ENCODE measurements at places on chromosomes 1 and 21.

DNA sequence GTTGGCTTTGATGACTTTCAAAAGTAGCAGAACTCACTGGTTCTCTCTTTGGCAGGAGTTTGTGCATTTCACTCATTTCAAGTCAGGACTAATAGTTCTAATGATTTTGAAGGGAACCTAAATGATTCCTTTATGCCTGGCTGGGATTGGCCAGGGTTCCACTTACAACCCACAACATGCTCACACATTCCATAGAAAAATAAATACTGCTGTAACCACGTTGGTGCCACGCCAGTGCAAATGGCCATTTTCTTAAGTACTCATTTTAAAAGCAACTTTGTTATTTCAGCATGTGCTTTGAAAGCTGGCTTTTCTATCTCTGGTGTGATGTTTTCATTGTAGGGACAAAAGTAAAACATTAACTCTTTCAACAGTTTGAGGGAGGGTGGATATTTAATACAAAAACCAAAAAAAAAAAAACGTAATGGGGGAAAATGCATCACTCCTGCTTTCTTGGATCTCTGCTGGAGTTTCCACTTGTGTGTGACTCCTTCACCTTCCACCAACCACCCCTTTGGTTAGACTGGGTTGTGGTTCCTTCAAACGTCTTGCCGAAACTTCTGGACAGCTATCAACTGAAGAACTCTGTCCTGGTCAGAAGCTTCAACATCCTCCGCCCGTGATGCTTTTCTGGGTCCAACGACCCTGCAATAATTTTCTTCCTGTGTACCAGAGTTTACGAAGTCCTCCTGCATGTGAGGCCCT is 300.4 kb upstream of the RUNX1 start:
- DNase-seq = no peak

DNA sequence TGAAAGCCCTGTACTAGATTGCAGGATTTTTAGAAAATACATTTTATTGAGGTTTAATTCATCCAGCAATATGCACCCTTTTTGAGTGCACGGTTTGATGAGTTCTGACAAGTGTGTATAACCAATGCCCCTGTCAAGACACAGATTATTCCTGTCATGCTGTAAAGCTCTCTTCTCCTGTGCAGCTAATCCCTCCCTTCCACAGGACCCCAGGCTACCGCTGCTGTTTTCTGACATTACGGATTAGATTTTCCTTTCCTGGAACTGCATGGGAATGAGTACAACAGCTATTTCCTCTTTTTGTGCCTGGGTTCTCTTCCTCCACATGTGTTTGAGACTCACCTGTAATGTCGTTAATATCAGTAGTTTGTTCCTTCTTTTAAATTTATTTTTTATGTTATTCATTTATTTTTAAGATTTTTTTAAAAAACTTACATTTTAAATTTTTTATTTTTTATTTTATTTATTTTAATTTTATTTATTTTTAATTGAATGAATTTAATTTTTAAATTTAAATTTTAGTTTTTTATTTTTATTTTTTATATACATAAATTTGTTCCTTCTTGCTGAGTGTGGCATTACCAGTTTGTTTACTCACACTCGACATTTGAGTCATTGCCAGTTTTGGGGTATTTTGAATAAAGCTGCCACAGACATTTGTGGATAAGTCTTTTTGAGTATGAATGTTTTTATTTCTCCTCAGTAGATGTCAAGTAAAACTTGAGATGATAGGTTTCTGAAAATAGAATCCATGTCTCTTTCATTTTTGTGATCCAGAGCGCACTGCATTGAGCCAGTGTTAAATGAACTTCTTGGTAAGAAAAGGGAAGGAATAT is 79.0 kb upstream of the B3GALT5 start:
- DNase-seq = no peak

GRCh38 chr1:8004113-8004802 is 21.9 kb downstream of the ERRFI1 start:
- DNase-seq = no peak

- no peak for DNase-seq
These were observed 160.7 kb downstream of the LEPR start for GRCh38 chr1:65581119-65581518.

- DNase-seq = no peak
These were observed 738 bp downstream of the INTS7 start for GRCh38 chr1:212034516-212035122.

DNA sequence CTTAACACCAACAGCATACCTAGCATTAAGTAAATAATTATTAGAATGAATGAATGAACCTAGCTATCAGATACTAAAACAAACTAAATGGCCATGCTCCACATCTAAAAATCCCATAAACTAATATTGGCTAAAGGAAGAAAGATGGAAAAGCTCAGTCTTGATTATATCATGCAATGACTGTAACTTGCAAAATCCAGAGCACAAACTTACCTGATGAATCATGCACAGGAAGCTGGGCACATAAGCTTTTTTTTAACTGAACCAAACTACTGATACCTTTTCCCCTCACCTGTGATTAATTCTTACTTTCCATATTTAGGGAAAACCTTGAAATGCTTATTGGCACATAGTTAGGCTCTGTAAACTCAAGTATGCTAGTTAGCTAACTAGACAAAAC is 70.2 kb downstream of the KIF14 start:
- DNase-seq = no peak

DNA sequence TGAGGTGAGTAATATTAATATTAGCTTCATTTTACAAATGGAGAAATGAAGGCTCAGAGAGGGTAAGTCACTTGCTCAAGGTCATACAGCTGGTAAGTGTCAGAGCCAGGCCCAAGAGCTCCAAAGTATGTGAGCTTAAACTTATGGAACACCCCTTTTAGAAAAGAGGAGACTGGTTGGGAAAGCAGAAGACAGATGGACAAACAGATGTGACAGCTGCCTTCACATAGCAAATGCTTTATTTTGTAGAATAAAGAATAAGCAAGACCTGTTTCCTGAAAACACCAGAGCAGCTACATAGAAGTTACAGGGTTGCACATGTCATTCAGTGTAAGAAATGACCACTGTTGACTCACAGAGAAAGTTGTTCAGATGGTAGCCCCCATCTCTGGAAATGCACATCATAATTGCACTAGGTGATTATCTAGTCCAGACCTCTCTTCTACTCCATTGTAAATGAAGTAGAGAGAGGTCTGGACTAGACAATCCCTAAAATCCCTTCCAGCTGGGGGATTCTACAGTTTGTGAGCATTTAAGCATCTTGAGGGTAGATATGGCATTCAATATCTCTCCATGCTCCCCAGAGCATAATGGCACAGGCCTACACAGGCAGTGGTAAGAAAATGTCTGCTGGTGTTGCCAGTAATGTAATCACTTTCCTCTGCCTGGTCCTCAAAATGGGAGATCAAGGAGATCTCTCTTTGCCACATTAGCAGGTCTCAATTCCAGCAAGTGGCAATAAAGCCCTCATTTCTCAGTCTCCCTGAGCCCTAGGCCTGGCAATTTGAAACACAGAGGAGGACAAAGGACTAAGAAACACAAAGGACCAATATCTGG is 188.2 kb upstream of the FGGY start:
- DNase-seq = no peak

GRCh38 chr1:194164755-194165154 is 978.3 kb upstream of the B3GALT2 start:
- no peak for DNase-seq

GRCh38 chr1:209368864-209369598 is 214.5 kb upstream of the CAMK1G start:
- DNase-seq = no peak

- DNase-seq = no peak
These were observed 13.3 kb downstream of the ZDHHC18 start for GRCh38 chr1:26839779-26840178.

GRCh38 chr1:66968574-66968973 is 43.8 kb downstream of the MIER1 start:
- no peak for DNase-seq

DNA sequence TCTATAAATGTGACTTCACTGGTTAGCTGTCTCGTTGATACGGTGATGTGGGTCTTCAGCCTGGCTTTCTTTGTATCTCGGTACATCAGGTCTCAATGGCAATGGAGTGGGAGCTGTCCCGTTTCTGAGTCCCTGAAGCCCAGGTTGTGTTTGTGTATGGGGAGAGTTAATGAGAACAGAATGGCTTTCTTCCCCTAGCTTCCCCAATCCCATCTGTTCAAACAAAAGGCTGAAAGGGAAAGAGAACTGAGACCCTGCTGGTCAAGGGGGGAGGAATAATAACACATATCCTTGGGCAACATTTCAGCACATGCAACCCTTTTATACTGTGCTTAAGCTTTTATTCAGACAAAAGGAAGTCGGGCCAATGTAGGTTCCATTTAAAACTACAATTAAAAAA is 28.4 kb upstream of the CASQ2 start:
- DNase-seq = no peak

DNA sequence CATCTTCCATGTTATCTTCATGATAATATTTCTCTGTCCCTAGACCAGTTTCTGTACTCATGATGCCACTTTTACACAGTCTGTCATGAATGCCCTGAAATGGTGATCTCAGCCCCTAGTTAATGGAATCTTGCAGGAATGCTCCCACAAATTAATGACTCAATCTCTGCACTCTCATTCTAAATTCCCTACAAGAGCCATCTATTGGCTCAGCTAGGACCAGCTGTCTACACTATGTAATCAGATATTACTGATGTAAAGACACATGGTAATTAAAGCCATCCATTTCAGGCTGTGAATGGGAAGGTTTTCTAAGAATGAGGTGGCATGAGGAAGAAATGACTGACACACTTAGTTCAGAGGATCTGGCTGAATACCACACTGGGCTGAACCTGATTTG is 199.1 kb upstream of the KCND3 start:
- no peak for DNase-seq

DNA sequence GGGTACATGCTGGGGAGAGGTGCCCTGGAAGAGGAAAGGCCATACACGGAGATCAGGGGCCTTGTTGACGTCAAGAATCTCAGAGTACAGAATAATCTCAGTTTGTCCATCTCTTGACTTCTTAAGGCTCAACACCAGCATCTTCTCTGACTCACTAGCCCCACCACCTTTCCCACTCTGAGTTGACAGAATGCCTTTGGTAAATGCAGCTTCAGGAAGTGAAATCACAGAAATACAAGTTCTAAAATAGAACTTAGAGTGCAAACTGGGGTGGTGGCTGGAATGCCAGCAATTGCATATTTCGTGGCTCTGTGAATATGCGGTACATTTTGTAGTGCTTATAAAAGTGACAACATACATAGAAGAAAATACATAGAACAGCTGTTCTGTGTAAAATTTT is 1.6 kb downstream of the COG2 start:
- no peak for DNase-seq

- DNase-seq = no peak
These were observed 65.4 kb downstream of the RPE65 start for GRCh38 chr1:68384321-68384813.

- DNase-seq = no peak
These were observed 213.9 kb downstream of the TOMM20 start for GRCh38 chr1:234914606-234915290.

- no peak for DNase-seq
These were observed 10.7 kb downstream of the NRIP1 start for GRCh38 chr21:15054089-15054488.

DNA sequence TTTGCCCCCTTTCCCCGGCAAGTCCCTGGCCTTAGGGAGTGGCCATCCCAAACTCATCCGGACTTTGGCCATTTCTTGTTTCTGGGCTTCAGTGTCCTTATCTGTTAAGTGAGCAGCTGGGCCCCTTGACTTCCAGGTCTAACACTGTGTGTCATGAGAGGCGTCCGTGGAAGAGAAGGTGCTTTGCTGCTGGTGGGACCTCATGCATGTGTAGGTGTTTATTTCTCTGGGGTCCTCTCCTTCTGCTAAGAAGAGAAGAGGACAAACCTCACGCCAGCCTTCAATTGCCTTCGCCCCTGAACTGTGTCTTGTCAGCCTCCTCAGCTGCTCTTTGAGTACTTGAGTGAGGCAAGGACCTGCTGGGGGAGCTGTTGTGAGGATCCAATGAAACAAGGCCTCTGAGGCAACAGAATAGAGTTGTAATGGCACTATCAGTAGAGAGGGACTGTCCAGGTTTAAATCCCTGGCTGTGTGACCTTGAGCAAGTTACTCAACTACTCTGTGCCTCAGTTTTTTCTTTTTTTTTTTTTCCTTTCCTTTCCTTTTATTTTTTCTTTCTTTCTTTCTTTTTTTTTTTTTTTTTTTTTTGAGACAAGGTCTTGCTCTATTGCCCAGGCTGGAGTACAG is 72.5 kb downstream of the RUNX3 start:
- DNase-seq = no peak

DNA sequence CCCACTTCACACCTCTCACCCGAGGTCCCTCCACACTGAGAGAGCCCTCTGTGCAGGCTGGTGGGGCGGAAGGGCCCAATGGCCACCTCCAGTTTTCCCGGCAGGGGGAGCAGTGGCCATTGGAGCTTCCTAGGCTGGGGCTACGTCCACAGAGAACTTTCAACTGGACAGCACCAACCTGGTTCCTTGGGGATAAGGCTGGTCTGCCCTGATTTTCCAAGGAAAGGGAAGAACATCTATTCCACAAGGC is 20.3 kb upstream of the LAPTM5 start:
- DNase-seq = no peak

DNA sequence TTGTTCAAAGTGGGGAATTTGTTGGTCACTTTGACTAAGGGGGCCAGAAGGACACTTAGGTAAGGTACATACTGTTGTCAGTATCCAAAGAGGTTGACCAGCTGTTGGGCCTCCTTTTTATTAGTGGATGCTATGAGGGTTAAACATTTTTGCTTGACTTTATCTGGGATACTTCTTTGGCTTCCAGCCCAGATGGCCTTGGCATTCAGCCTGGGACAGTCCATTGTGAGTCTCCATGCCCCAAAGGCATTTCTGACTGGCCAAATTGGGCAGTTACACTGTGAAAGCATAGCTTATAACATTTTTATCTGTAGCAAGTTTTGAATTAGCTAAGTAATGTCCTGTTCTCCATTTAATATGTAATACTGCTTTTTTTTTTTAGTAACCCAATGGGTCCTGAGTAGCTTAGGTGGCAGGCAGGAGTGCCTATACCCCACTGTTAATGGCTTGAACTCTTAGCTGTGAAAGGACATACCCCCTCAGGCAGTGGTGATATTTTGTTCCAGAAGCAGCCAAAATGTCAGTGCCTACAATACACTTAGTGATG is 35.4 kb upstream of the CD1D start:
- no peak for DNase-seq

- peak; percentile 7 for DNase-seq
These were observed 4.0 kb upstream of the LACTBL1 start for GRCh38 chr1:22976461-22977243.

GRCh38 chr21:45640001-45640887 is 3.3 kb upstream of the PCBP3 start:
- no peak for DNase-seq

GRCh38 chr1:54606096-54606989 is 17.0 kb downstream of the FAM151A start:
- DNase-seq = no peak
